ENCODE measurements at places on chromosomes 7 and 10.

DNA sequence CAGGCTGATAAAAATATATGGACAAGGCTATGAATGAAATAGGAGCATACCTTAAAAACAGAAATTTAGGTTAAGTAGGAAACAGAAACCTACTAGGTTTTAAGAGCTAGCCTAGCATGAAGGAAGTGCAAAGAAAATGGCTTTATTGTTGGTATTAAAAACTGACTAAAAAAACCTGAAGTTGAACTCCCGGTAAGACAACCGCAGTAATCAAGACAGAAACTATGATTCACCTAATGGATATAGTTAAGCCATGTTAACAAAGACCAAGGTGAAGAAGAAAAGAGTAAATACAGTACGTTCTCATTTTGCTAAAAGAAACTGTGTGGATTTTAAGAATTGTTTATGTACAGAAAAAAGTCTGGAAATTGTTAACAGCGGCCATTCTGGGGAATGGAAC, 2.5 kb downstream of the RTKN2 start:
- no peak for DNase-seq

DNA sequence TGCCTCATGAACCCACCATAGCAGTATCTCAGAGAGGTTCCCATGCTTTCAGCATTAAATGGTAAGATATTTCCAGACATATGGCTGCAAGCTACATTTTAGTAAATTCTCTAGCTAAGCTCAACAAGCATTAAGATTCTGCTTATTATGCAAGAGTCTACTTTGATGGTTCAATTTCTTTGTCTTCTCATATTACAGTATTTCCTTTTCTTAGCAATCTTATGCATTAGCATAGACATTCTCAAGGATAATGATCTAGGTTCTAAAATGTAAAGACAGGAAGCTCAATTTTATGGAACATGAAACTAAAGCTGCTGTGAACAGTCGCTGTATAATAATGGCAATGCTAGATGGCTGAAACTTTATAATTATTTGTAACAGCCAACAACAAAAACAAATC, 39.2 kb downstream of the MEOX2 start:
- no peak for DNase-seq

GRCh38 chr7:101669307-101669706, 40.2 kb upstream of the MYL10 start:
- DNase-seq = no peak

DNA sequence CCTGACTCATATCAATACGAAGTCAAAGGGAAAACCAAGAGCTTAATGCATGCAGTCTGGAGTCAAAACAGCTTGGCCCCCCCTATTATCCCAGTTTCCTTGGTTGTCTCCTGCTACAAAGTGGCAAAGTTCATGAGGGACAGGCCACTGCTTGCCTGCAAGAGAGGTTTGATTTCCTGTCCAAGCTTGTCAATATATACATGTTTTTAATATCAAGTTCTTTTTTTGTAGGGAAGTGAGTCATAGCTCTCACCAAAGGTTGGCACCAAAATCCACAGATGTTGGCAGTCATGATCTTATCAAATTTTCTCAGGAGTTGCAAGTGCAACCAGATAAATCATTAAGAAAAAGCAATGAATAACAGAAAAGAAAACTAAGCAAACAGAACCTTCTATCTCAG, 176.8 kb downstream of the COBL start:
- DNase-seq = peak; percentile 23

DNA sequence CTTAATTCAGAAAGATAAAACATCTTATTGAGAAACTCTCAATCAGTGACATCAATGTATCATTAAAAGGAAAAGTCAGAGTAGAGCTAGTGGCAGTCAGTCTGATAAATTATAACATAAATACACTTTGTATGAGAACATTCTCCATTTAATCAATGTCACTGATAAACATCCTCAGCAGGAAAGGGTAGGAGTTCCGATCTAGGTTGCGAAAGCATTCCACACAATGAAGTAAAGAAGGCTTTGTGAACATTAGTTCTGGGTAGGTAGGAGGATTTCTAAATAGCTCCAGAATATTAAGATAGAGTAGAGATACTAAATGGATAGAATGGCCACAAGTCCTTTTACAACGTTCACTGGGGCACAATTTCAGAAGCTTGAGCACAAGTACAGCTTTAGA, 179.7 kb upstream of the MALRD1 start:
- no peak for DNase-seq

DNA sequence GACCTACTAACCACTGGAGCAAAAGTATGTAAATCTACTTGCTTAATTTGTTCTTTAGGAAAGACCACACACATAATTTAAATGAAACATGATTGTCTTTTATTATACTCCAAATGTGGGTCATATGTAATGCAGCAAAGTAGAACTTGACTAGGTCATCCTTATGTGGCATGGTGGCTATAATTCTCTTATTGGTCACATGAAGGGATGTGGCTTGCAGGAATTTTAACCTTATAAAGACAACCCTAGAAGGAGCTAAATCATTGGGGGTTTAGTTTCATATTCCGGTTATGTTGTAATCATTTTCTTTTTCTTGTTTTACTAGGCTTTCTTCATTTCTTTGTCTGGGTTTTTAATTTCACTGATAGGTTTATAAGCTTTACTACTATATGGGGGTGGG, 93.9 kb downstream of the SEPTIN7 start:
- no peak for DNase-seq

- DNase-seq = peak; percentile 8
Observed at GRCh38 chr10:101397140-101397539, 43.2 kb downstream of the BTRC start.

- peak; percentile 75 for DNase-seq
Observed at GRCh38 chr10:76311752-76312636, 880.6 kb downstream of the LRMDA start.

DNA sequence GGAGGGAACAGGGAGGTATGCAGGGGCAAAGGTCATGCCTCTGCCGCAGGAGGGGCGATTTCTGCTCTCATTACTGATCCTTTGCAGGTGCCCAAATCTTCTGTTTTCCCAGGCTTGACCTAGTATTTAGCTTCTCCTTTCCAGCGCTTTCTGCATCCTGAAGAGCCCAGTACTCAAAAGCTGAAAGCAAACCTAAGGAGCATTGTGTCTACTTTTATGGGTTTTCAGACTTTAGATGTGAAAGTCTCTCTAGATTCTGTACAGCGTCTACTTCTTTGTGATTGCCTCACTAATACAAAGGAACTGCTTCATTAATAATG, 560 bp downstream of the GBF1 start:
- DNase-seq = no peak

DNA sequence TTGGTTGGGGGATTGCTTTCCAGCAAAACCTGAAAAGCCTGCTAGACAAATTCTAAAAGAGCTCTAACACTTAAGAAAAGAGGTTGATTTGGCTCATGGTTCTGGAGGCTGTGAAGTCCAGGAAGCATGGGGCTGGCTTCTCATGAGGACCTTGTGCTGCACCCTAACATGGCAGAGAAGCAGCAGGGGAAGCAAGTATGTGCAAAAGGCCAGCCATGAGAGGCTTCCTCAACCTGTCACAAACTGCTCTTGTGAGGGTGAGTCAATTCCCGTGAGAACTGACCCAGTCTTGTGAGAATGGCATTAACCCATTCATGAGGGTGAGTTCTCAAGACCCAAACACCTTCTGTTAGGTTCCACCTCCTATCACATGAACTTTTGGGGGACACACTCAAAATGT, 54.3 kb upstream of the IGFBP3 start:
- DNase-seq = no peak

GRCh38 chr10:58278962-58279307, 10.0 kb downstream of the CISD1 start:
- DNase-seq = no peak

DNA sequence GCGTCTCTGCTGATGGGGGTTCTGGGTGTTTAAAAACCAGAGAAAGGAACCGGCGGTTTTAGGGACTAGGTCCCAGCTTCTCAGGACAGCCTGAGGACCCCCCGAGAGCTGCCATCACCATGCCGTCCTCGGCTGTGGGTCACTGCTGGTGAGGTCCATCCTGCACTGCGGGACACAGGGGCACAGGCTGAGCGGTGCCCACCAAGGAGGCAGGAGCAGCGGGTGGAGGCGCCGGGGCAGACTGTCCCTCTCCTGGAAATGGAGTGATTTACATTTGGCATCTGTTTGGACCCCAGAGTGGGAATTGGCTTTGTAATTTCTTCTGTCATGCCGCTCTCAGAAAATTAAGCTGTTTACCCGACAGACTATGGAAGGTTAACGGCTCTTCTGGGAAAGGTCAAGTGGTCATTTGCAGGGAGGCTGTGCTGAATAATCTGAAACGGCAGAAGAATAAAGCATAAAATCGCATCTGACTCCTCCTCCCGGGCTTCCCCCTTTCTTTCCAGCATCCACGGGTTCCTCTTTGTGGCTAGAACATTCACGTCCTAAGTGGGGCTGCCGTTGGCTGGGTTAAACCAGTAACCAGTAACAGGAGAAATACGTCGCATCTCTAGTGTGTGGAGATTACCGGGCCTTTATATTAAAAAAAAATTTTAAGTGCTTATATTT, 31.7 kb downstream of the LHPP start:
- no peak for DNase-seq

DNA sequence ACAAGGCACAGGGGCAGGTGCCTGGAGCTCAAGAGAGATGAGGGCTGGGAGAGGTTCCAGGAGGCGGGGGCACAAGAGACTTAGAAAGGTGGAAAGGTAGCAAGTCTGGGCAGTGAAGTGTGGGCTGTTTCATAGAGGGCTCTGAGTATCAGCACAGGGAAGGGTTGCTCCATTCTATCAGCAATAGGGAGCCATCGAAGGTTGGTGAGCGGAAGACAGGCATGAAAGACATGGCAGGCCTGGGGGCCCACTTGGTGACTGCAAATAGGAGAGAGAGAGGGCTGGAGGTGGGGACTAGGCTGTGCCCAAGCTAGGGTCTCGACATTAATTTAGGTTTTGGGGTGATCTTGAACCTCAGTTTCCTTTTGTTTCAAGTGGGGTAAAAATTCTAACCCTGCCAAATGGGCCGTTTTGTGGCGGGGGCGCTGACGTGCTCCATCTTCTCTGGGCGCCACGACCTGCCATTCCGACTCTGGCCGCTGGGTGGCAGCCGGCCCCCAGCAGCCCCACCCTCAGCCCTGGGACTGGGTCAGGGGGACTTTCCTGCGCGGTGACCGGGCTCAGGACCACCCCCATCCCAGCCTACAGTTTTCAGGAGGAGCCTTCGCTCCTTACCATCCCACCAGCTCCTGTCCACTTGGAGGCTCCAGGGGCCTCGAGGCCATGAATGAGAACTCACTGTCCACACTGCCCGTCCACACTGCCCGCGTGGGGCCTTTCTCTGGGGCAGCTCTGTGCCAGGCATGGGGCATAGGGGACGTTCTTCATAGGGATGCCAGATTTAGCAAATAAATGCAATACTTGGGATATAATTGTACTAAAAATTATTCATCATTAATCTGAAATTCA, 37.2 kb upstream of the PCBD1 start:
- peak; percentile 80 for DNase-seq

DNA sequence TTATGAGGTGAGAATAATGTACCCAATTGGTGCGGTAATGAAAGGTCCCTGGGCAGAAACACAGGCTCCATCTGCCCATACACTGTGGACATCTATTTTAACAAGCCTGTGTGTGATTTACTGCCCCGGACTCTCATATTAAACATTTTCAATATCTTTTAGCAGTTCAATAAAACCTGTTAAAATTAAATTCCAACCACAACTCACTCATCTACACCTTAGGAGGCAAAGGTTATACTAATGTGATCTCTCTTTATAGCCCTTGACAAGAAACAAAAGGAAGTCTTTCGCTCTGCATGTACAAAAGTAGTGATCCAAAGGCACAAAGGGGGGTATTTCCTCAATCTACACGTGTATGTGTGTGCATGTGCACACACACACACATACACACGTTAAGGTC, 186.0 kb downstream of the PARD3 start:
- DNase-seq = no peak

- peak; percentile 54 for DNase-seq
Observed at GRCh38 chr10:52004342-52004949, 305.1 kb upstream of the CSTF2T start.

DNA sequence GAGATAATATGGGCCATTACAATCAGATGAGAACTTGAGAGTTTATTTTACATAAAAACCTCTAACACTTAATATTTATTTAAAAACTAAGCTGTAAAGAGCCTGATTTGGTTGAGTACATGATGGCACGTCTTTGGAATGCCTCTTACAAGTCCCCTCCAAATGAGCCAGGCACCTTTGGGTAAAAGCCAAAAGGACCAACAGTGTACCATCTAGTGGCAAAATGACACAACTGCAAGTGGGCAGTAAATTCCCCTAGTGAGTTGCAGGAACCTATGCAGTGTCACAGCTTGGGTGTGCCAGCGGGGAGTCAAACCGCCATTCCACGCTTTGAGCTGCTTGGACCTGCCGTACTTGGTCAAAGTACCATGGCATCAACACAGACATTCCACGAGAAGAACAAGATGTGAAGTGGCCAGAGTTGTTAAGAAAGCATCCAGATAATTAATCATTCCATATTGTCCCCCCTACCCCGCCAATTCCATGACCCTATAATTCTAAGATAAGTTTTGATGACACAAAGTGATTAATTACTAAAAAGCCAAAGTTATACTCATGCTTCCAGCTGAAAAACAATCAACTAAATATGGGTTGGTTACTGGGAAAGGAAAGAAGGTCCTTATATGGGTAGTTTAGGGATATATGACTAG, 115.2 kb downstream of the SORBS1 start:
- peak; percentile 83 for DNase-seq

- no peak for DNase-seq
Observed at GRCh38 chr7:143239813-143240212, 18.0 kb downstream of the TAS2R40 start.

DNA sequence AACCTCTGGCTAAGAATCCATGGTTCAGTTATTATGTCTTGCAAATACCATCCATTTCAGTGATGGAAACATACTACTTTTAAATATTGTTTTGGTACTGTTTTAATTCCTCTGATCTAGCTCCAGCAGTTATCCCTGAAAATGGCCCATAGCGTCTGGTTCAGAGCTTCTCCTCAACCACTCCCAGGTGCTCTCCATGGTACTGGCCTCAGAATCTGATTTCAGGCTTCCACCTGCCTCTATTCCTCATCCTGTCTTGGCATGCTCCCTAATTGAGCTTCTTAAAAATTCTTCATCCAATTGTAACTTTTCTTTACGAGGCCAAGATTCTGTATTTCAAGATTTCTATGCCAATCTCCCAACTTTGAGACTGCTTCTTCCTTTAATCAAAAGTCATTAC, 236.3 kb downstream of the HTR7 start:
- peak; percentile 18 for DNase-seq
